Stimulated activated CD8-positive, alpha-beta memory T cell treated with anti-CD3 and anti-CD28 coated beads, Interleukin-15, amount 100 ng/mL, for 48 hours (primary cell): ENCODE measurements at places on chromosomes 1 and 21.

GRCh38 chr1:64514197-64514765 lies 44.4 kb downstream of the CACHD1 start:
- DNase-seq, result no peak

DNA sequence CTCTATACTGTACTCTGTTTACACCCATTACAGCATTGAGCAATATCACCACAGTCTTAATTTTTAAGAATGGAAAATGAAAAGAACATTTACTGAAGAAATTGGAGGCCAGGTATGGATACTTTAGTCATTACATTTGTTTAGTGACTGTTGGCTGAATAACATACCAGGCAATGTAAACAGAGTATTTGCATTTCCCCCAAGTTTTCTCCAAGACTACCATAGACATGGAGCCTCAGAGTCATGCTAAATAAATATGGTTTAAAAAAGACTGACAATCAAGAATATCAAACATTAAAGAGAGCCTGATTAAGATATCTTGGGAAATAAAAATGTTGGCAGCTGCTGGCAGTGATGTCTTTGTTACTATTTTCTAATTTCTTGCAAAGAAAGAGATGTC lies 136.9 kb upstream of the ADAMTS5 start:
- DNase-seq, result no peak

- DNase-seq, result no peak
These were observed 81.0 kb downstream of the RPS6KC1 start for GRCh38 chr1:213131851-213132655.

- DNase-seq, result no peak
These were observed 8.2 kb upstream of the HHIPL2 start for GRCh38 chr1:222555992-222556615.

- DNase-seq, result no peak
These were observed 536 bp downstream of the HMGCL start for GRCh38 chr1:23824711-23825075.

DNA sequence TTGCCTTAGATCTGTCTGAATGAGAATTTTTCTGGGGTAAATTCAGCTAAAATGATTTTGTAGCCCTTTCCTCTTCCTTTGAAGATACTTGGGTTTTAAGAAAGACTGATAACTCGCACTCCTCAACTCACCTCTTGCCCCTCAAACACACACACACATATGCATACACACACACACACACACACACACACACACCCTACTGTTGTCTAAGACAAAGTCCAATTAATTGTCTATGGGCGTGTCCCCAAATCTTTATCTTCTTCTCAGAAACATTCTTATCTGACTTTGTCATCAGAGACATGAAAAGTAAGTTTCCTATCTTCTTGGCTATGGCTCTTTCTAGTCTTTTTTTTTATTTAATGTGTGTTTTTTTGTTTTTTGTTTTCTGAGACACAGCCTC lies 36.1 kb upstream of the SMYD2 start:
- no peak for DNase-seq

- no peak for DNase-seq
These were observed 39.0 kb downstream of the GALNT2 start for GRCh38 chr1:230105754-230106625.

GRCh38 chr1:39933956-39934941 lies 20.7 kb upstream of the MFSD2A start:
- no peak for DNase-seq

DNA sequence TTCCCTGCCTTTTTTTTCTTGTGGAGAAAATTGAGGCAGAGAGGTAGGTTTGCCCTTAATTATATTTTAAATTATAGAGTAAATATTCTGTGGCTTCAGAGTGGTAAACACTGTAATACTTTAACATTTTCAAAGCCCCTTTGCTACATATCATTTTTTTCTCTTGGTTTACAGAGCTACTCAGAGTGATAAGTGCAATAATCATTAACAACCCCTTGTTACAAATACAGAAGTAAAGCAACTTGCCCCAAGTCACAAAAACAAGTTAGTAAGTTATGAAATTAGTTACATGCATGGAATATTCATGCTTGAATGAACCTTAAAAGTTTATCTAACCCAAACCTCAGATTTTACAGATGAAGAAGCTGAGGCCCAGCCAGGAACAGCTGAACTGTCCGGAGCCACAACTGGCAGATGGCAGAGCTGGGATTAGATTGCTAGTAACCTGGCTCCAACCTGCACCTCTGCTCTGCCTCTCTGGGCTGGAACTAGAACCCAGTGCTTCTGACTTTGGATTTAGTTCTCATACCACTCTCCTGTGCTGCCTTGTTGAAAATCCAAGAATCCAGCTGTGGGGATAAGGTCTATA lies 48.7 kb downstream of the TNN start:
- DNase-seq, result no peak

- no peak for DNase-seq
These were observed 20.9 kb downstream of the CSTB start for GRCh38 chr21:43754948-43755781.

- no peak for DNase-seq
These were observed 99.1 kb downstream of the MRPL37 start for GRCh38 chr1:54299037-54299436.

- DNase-seq, result no peak
These were observed 315.3 kb downstream of the TPR start for GRCh38 chr1:186059752-186060151.

DNA sequence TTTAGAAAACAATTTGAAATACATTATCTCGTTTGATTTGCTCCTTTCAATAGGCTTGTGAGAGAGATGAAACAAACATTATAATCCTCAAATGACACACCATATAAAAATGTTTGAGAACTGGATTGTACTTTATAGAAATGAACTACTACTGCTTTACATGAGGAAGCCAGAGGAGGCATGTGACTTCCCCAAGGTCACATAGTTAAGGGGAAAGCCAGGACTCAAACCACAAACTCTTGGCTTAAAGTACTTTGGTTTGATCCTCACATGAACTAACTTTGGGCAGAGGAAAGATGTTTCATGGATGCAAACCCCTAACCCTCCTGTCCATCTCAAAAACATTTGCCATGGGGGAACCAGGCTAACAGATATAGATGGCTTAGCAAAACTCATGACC lies 4.7 kb downstream of the ARHGEF11 start:
- no peak for DNase-seq

GRCh38 chr1:244836135-244836521 lies 670 bp downstream of the COX20 start:
- no peak for DNase-seq

GRCh38 chr1:115534106-115534505 lies 107.7 kb upstream of the VANGL1 start:
- no peak for DNase-seq

- DNase-seq, result no peak
These were observed 19.8 kb upstream of the HSPG2 start for GRCh38 chr1:21956720-21957552.

DNA sequence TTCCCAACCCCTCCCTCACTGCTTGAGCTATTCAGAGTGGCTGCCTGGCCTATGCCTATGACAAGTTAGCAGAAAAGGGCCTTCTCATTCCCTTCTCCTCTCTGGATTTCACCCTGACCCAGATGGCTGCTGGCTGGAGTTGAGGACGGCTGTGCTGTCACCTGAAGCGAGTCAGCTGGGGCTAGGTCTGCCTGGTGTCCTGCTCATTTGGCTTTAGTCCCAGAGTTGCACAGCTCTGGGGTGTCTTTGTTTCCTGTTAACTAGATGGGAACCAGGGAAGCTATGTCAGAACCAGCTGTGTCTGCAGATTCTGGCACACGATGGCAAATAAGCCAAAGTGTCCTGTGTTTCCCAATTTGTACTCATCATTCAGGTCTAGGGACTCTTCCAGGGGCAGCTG lies 52.9 kb downstream of the CNIH3 start:
- DNase-seq, result no peak

DNA sequence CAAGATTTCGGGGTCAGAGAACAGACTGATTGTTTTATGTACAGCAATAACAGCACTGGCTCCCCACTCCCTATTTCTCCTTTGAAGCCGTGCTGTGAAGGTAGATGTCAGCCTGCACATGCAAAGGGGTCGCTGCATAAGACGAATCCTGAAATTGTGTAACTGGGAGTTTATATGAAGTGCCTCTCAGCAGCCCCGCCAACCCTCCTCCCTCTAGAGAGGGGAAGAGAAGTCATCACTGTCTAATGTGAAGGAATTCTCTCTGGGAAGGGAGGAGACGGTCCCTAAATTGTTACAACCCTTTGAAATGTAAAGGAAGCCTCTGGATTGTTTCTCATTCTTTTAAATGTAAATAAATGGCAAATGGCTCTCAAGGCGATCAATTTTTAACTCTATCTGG lies 545.3 kb downstream of the PLA2G4A start:
- DNase-seq, result no peak

- no peak for DNase-seq
These were observed 184.9 kb downstream of the DYRK1A start for GRCh38 chr21:37551331-37551992.

DNA sequence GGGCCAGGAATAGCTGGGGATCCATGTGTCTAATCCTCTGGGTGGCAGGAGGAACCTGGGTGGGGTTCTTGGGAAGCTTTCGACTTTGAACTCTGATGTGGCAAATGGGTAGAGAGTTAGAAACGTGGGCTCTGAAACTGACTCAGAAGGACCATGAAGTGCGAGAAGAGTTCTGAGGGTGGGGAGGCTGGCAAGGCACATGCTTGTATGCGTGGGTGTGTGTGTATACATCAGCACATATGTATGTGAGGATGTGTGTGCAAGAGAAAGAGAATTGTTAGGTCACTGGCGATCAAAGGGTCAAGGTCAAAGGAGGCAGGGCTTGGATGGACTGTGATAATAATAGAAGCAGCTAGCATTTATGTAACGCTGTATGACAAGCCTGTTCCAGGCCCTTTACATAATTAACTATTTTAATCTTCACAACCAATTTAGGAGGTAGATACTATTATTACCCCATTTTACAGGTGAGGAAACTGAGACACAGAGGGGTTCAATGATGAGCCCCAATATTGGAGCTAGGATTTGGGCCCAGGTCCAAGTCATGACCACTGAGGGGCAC lies 84.5 kb upstream of the POU3F1 start:
- DNase-seq, result no peak

- DNase-seq, result no peak
These were observed 34.0 kb upstream of the CTPS1 start for GRCh38 chr1:40945491-40945973.

- DNase-seq, result no peak
These were observed 81.8 kb downstream of the GLUL start for GRCh38 chr1:182309631-182310351.

- DNase-seq, result no peak
These were observed 25.6 kb downstream of the S100A10 start for GRCh38 chr1:151968058-151968457.

- no peak for DNase-seq
These were observed 10.8 kb upstream of the CACYBP start for GRCh38 chr1:174988986-174989385.

- no peak for DNase-seq
These were observed 416.4 kb downstream of the PTBP2 start for GRCh38 chr1:97137862-97138514.

DNA sequence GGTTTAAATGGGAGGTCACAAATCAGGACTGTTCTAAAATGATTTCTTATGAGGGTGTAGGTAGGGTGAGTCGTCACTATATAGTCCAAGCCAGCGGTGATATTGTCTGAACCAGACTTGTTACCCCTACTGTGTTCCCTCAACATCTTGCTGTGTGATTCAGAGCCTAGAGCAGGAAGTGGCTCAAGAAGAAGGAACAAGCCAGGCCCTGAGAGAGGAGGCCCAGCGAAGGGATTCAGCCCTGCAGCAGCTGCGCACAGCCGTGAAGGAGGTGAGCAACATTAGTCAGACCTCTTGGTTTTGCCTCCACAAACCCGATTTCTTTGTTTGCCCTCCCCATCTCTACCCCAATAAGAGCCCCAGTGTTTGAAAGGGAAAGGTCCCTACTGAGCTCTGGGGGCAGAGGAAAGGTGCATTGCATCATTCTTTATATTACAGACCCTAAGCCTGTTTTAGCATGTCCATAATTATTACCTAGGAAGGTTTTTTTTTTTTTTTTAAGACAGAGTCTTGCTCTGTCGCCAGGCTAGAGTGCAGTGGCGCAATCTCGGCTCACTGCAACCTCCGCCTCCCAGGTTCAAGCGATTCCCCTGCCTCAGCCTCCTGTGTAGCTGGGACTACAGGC lies 5.0 kb upstream of the SH3BGRL3 start:
- DNase-seq, result no peak

- no peak for DNase-seq
These were observed 21.8 kb downstream of the USP25 start for GRCh38 chr21:15751546-15751945.

- no peak for DNase-seq
These were observed 1.2 kb upstream of the LHX8 start for GRCh38 chr1:75132812-75133619.

GRCh38 chr1:45038661-45039364 lies 26.8 kb downstream of the UROD start:
- no peak for DNase-seq

GRCh38 chr21:29174607-29175013 lies 44.2 kb downstream of the MAP3K7CL start:
- DNase-seq, result no peak

DNA sequence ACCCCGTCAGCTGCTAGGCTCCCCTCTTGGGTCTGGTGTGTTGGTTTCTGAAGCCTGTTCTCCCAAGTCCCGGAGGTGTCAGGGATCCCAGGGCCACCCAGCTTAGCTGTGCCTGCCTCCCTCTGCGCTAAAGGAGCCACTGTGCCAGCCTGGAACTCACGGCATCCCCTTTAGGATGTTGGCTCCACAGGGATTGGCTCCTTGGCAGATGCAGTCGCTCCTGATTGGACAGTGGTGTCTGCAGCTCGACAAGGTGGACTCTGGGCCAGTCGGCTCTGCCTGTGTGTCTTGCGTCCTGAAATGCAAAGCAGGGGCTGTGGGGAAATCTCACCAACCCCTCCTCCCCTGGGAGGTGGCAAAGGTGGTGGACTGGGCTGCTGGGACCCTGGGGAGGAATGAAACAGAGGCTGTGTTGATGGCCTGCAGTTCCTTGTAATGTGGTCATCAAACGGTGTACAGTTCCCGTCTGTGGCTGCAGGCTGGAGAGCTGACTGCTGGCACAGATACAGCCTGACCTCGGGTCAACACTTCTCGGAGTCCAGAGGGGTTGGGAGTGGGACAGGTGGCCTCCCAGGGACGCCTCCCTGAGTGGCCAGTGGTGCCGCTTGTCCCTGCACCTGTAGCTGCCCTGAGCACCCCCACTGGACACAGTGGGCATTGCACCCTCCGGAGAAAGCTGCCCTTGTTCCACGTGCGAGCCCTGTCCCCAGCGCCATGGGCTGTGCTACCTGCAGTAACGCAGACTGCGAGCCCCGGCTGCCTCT lies 11.5 kb upstream of the KCNAB2 start:
- no peak for DNase-seq

DNA sequence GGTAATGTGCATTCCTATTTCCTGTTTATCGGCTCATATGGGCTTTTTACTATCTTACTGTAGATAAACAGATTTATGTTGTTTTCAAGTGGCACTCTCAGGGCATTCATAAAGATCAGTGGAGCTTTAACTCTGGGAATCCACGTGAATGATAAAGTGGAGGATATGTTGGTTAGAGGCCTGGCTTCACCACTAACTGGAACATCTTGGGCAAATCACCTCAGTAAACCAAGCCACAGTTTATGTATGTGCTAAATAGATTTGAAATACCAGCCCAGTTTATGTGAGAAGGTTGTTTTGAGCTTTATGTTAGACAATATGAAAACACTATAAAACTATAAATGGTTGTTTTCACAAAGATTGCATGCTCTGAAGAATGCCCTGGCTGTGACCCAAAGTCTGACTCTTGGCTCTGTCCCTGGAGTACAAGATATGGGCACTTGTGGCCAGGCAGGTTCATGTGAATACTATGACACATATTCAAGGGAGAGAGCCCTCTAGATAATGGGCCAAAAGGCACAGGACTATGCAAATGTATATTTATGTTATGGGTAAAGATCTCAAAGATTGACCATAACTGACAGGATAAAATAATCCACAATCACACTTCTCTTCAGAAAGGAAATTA lies 36.7 kb downstream of the FAM163A start:
- DNase-seq, result no peak

- DNase-seq, result no peak
These were observed 19.3 kb upstream of the PAX7 start for GRCh38 chr1:18611311-18611710.
